ENCODE measurements at places on chromosomes 1 and 21.

GRCh38 chr1:159091607-159092031 is 15.1 kb upstream of the AIM2 start:
- peak; percentile 10 for DNase-seq

DNA sequence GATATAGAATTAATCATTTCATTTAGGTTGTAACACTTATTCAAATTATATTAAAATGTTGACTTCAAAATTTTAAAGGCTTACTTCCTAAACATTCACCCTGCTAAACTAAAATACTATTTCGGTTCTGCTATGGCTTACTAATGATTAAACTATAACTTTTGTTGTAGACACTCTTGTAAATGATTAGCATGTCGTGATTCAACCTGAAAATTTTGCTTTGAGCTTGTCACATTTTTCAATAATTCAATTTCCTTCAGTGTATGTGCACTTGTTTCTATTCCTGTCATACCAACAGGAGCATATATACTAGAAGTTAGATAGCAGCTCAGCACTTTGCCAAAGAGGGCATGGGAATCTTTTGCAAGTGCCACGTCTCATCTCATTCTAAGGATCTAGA is 1018.8 kb downstream of the AMY1C start:
- DNase-seq = no peak

DNA sequence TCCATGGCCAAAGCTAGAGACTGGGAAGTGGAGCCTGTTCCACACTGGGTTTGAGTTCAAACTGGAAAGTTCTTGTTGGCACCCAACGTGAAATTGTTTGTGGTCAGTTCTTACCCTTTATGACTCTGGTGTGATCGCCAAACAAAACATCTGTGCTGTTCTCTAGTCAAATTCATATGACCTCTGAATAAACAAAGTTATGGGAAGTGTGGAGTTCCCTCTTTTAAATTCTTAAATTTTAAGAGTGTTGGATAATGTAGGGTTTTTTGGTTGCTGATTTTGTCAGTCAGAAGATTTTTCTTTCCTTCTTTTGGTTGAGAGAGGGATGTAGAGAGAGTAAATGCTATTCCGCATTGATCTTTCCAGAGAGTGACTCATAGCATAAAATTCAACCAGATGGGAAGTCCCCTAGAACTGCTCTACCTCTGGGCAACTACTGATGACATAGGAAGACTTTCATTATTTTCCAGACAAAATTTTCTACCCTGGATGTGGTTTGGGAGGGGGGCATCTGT is 36.4 kb downstream of the CHML start:
- DNase-seq = no peak

DNA sequence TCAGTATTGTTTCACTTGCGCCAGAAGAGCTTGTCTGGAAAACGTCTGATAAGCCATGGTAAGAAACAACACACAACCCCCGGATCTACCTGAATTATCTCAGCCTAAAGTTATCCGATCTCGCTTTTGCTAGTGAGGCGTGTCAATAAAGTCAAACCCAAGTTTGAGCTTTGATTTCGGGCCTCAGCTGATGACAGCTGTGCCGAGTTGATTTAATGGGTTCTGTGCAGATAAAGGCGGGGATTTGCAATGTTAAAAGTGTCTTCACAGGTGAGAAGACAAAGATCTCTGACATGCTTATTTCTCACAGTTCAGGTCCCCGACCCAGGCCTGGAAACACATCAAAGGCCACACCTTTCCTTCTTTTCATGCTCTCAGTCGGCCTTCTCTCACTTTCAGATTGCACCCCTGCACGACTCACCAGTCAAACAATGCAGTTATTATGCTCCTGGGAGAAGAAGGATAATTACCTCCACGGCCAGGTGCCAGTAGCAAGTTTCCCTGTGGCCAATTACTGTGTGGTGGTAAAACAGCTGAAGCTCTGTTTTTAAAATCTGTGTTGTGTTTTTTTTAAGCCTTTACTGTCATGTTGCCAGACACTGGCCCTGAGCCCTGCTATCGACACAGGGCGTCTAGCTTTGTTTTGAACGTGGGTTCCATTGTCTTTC is 245.3 kb upstream of the RUNX1 start:
- DNase-seq = peak; percentile 54

GRCh38 chr1:160193832-160194736 is 3.7 kb downstream of the CASQ1 start:
- DNase-seq = no peak

DNA sequence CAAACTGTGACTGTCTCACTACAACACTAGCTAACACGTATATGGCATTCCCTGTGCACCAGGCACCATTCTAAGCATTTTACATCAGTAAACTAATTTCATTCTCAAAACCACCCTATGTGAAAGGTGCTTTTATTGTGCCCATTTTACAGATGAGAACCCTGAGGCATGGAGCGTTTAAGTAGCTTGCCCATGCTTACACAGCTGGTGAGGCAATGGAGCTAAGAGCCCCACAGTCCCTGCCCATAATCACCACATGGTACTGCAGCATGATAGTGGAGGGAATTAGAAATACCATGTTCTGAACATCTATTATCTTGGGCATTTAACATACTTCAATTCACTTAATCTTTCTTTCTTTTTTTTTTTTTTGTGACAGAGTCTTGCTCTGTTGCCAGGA is 31.1 kb upstream of the KLHDC8A start:
- no peak for DNase-seq

Measured in urothelium cell line (cell line).